Amygdala (tissue), 56 donors: ENCODE measurements at places on chromosomes 7 and 10.

DNA sequence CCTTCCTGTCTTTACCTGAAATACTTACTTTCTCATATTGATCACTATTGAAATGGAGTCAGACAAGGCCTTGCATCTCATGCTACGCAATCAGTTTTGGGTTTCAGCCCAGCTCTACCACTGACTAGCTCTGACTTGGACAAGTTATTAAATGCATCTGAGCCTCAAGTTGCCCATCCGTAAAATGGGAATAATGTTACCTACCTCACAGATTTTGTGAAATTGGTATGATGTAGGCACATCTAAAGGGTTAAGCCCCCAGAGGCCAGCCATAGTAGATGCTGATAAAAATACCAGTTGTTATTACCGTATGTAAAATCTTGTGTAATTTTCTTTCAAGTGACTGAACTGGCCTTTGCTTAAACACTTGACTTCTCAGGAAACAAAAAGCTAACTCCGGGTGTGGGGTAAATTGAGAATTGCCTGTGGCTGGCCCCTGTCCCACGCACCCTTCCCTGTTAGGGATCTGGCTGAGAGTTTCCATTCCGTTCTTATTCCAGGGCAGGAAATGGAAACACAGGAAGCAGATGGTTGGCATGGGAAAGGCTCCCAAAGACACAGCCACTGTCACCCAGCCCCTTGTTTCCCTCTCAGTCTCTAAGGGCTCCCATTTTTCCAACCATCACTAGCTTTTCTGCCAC lies 7.5 kb downstream of the DUSP5 start:
- DNase-seq, result no peak

DNA sequence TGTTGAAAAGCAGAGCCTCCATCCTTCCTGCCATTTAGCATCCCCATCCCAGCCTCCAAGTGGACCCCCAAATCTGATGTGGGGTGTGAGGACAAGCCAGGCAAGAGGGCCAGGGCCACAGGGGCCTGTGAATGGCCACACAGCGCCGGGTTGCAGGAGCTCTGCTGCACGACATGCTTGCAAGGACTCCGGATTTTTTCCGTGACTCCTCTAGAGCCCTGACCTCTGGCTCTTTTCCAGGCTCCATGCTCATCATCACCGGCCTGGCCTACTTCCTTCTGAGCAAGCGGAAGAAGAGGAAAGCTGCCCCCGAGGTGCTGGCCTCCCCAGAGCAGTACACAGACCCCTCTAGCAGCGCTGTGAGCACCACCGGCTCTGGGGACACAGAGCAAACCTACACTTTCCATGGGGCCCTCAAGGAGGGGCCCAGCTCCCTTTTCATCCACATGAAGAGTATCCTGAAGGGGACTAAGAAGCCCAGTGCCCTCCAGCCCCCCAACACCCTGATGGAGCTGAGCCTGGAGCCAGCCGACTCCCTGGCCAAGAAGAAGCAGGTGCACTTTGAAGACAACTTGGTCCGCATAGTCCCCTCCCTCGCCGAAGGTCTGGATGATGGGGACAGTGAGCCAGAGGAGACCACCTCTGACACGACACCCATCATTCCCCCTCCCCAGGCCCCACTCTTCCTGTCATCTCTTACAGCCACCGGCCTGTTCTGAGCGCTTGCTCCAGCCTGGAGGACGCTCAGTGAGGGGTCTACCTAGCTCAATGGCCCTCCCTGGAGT lies 23.5 kb downstream of the TMEM72 start:
- no peak for DNase-seq

GRCh38 chr7:114519240-114519639 lies 104.6 kb downstream of the FOXP2 start:
- DNase-seq, result no peak

GRCh38 chr7:29881724-29882123 lies 75.4 kb downstream of the WIPF3 start:
- no peak for DNase-seq

GRCh38 chr7:39428221-39428620 lies 138.0 kb upstream of the YAE1 start:
- no peak for DNase-seq
